Tibial nerve (tissue), 4 donors: ENCODE measurements at places on chromosomes 6 and 20. TPM values are rescaled to one million over a fixed set of nuclear protein-coding genes. Genes with fewer than 3 reads are reported as not detected.
A peak's percentile ranks its signal among the peaks of the same experiment; 100 is the strongest.

Gene SLC4A11
- total RNA-seq: 0.21 TPM

Gene DUSP22
- total RNA-seq: 71.6 TPM

Gene ADGRB3
- total RNA-seq: 13.2 TPM

- no peak for DNase-seq
- H3K4me1 ChIP-seq: no peaks in the 10 kb centered on the region
- H3K27ac ChIP-seq: no peak overlapping the region
- H3K4me3 ChIP-seq: no peak overlapping the region
- no peaks in the 10 kb centered on the region for H3K36me3 ChIP-seq
Measured at GRCh38 chr20:57323034-57323433, 6.6 kb upstream of the SPO11 start.

GRCh38 chr6:133710826-133711225 lies 178.1 kb upstream of the TCF21 start:
- no peaks in the 10 kb centered on the region for H3K27me3 ChIP-seq
- no peaks in the 10 kb centered on the region for H3K36me3 ChIP-seq
- no peak overlapping the region for H3K4me3 ChIP-seq
- DNase-seq: no peak
- H3K27ac ChIP-seq: no peak overlapping the region

DNA sequence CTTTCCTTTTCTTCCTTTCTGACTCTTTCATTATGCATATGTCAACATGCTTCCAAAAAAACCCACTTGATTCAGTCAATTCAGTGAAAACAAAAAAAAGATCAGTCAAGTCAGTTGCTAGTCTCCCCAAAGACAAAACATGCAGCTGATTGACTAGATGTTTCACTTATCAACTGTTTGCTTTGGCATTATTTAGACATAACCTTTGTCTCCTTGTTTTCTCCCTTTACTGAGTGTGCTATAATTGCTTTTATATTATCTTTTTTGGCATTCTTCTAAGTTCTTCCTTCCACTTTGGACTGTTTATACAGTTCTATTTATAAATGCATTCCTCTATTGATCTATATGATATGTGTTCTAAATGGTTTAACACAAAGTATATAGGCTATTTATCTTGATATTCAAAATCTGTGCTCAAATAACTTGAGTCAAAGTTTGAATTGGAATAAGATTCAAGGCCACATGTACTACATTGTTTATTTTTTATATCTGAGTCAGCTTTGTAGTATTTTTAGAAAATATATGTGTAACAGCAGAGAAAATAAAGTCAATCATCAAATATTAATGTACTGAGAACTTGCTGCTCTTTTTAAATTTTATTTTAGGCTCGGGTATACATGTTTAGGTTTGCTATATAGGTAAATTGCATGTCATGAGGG lies 260.5 kb downstream of the CENPW start:
- no peaks in the 10 kb centered on the region for H3K36me3 ChIP-seq
- no peak overlapping the region for H3K27ac ChIP-seq
- no peaks in the 10 kb centered on the region for H3K4me1 ChIP-seq
- no peaks in the 10 kb centered on the region for H3K27me3 ChIP-seq
- DNase-seq: no peak

GRCh38 chr6:123994891-123995635 lies 191.4 kb downstream of the NKAIN2 start:
- no peak overlapping the region for H3K27ac ChIP-seq
- no peak for DNase-seq
- no peaks in the 10 kb centered on the region for H3K4me1 ChIP-seq
- H3K27me3 ChIP-seq: no peaks in the 10 kb centered on the region

DNA sequence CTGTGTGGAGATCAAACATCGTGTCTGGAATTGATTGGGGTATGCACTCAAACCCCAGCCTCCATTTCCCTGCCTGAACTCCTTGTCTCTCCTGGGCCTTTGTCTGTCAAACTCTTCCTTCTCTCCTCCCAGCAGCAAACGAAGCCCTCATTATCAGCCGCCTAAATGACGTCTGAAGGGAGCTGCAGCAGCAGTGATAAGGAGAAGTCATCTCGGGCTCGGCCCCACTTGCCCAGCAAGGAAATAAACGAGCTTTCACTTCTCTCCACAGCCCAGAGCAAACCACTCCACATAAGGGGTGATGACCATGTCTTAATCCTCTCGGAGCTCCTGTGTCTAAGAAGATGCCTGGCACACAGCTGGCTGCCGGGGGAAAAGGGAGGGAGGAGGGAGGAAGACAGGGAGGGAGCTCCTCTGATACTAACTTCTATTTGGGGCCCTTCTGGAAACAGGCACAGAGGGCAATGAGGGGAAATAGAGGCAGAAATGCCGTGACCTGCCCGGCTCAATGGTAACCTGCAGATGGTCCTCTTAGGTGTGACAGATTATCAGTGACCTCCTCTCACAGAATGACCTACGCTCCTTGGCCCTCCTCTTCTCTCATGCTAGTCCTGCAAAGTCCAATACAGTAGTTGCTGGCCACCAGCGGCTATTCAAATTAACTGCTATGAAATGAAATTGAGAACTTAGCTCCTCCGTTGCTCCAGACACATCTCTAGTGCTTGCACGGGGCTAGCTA lies 100.4 kb downstream of the PXDC1 start:
- H3K27me3 ChIP-seq: no peaks in the 10 kb centered on the region
- no peaks in the 10 kb centered on the region for H3K36me3 ChIP-seq
- no peak overlapping the region for H3K4me3 ChIP-seq
- DNase-seq: no peak
- no peak overlapping the region for H3K27ac ChIP-seq

- H3K4me1 ChIP-seq: no peaks in the 10 kb centered on the region
- no peaks in the 10 kb centered on the region for H3K27me3 ChIP-seq
- H3K36me3 ChIP-seq: no peaks in the 10 kb centered on the region
Measured at GRCh38 chr20:46827718-46828458, 66.8 kb upstream of the EYA2 start.

DNA sequence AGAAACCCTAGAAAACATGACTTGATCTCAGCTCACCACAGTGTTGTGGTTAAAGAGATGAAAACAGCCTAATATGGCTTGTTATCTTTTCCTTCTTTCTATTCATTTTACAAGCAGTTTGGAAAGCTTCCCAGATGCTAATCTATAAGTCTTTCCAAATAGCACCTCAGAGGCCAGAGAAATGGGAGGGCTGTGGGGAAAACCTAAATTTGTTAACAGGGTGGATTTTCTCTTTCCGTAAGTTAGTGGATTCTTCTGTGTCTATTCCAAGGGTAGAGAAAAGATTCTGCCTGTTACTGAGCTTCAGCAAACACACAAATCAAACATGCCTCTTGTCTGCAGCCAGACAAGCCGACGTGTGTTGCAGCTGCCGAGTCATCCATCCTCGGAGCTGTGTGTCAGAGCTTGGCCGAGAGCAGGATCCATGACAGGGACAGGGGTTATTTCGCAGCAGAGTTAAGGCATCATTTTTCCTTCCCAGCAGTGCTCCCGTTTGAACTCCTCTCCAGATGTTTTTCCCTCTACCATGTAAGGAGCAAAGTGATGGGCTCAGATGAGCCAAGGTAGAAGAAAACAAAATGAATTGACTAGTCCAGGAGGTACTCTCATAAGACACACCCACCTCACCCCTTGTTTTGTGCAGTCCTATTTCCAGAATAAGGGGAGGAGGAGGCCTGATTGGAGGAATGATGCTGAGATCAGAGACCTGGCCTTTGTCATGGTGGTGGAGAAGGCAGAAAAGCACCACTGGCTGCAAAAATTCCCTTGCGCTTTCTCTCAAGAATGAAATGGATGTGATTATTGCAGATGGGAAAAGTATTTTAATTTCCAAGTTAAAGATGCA lies 560.0 kb downstream of the C6orf118 start:
- no peaks in the 10 kb centered on the region for H3K4me1 ChIP-seq
- H3K27ac ChIP-seq: no peak overlapping the region
- DNase-seq: peak; percentile 18
- H3K36me3 ChIP-seq: no peaks in the 10 kb centered on the region
- H3K4me3 ChIP-seq: no peak overlapping the region

DNA sequence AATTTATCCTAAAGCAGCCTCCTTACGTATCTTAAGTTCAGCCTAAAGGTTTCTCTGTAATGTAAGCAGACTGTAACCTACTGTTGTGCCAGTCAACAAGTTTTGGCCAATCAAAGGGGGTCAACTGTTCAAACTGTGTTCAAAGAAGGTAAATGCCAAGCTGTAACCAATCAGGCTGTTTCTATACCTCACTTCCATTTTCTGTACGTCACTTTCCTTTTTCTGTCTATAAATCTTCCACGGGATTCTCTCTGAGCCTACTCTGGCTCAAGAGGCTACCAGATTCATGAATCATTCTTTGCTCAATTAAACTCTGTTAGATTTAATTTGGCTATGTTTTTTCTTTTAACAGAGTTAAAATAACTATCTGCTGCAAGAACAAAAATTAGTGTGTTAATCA lies 5.1 kb upstream of the CALHM6 start:
- H3K4me1 ChIP-seq: no peaks in the 10 kb centered on the region
- H3K4me3 ChIP-seq: no peak overlapping the region
- DNase-seq: no peak
- H3K36me3 ChIP-seq: no peaks in the 10 kb centered on the region
- H3K27ac ChIP-seq: no peak overlapping the region

DNA sequence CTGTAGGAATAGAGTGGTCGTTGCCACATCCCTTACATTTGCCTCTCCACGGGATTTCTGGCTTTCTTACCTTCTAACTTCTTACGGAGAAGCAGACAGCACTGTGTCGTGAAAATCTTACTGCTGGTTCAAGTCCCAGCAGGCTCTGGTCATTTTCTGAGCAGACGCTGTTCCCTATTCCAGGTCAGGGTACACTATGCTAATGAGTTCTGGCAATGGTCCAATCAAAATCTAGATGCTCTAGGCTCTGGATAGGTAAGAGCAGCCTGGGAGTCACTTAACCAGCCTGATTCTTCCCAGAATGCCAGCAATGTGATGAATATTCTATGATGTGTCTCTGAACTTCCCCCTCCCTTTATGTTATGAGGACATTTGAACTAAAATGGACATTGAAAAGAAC lies at the start of gene GCM1:
Gene GCM1 (minus strand): TSS at position 158 of the 400 bp plus-strand sequence. CDS start 3,209 bp downstream, outside the sequence.
- no peaks in the 10 kb centered on the region for H3K27me3 ChIP-seq
- H3K4me3 ChIP-seq: no peak within 1 kb of the TSS
- no peak for DNase-seq
- no peaks in the 10 kb centered on the region for H3K36me3 ChIP-seq
- no peak within 1 kb of the TSS for H3K27ac ChIP-seq
